ENCODE measurements at places on chromosomes 3 and 15.

- no peak for DNase-seq
These were observed 4.3 kb downstream of the BTBD1 start for GRCh38 chr15:83062768-83063180.

DNA sequence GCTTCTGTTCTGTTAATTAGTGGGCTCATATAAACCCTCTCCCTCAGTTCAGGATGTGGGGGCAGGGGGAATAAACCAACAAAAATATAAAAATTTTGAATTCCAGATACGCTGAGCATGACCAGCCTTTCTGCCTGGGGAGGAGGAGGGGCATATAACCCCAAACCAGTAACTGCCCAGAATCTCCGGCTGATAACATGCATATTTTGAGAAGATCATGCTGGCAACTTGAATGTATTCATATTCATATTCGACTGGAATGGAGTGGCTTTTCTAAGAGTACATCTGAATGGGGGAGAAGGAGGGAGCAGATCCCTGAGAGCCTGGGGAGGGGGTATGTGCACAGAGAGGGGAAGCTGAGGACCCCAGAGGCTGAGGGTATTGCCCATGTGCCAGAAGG is 54.5 kb upstream of the LCTL start:
- no peak for DNase-seq

GRCh38 chr15:40409366-40409765 is 3.8 kb downstream of the IVD start:
- no peak for DNase-seq

- DNase-seq: no peak
These were observed 44.4 kb upstream of the LARS2 start for GRCh38 chr3:45343947-45344346.

GRCh38 chr3:193553586-193553985 is 1.1 kb downstream of the ATP13A4 start:
- DNase-seq: no peak

DNA sequence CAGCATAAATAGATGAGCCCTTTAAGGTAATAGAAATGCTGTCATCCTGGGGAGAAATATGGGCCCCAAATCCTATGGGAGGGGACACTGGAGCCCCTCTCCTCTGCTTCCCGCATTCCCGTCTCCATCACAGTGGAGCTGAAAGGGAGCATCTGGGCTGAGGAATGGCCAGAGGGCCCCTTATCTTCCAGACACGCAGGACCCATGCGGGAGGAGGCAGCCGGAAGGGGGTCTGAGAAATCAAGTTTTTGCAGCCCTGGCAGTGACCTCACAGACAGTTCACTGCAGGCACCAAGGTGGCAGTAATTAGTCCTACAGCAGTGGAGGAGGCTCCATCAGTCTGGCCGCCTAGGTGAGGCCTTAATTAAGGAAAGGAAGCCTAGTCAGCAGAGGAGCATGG is 80.2 kb downstream of the RAB11A start:
- no peak for DNase-seq

- no peak for DNase-seq
These were observed 3.2 kb upstream of the GABRR3 start for GRCh38 chr3:98038286-98038685.

- no peak for DNase-seq
These were observed 56.6 kb upstream of the ARHGEF3 start for GRCh38 chr3:56858331-56858730.

GRCh38 chr15:56731548-56731947 is 1.8 kb downstream of the ZNF280D start:
- DNase-seq: no peak

GRCh38 chr3:18153571-18154173 is 271.5 kb downstream of the SATB1 start:
- no peak for DNase-seq

GRCh38 chr3:132317229-132317948 is at the start of gene ACP3:
Gene ACP3, plus strand, starts transcription at chr3:132317407. Its CDS starts 50 bp downstream, at chr3:132317457.
- no peak for DNase-seq

DNA sequence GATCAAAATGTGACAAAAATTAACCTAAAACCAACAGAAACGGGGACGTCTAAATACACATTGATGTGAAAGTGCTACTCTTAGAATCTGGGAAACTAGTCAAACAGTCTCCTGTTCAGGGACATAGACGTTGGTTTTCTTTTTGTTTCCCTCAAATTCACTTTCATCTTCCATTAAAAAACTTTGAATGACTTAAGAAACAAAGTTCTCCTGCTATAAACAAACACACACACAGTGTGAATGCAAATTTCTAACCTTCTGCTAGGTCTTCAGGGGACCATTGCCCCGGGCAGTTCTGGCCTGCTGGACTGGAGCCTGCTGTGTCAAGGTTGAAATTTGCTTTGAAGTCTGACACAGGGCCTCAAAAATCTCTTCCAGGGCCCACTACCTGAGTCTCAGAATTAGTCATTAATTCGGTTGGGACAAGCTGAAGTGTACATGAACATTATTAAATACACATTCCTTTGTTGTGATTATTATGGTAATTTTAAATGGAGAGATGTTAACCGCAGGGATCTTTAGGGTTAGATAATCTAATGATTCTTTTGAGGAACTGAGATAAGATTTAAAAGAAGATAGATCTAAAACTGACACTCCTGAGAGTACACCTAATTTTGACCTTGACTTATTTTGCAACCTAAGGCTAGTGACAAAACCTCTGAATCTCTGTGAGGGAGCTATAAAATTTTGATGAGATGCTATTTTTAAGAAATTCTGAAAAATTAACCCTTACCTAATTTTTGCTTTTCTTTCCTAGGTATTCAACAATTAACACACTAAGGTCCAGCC is 1260.4 kb downstream of the ROBO1 start:
- DNase-seq: no peak

DNA sequence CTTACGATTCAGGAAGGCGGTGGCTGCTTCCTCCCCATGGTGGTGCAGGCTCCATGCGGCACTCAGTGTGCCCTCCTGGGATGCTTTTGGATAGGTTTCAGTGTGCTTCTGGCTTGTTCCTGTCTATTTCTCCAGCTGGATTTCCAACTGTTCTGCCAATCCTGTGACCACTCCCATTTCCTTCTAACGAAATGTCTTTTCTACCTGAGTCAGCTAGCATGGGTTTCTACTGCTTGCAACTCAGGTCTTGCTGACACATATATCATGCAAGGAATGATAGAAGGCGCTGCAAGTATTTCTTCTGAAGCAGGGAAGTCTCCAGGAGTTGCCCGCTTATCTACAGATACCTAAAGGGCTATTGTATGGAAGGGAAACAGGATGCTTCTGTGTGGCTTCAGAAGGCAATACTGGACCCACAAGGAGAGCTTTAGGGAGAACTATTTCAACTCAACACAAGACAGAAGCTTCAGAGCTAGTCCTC is 244.4 kb downstream of the OPA1 start:
- no peak for DNase-seq

- DNase-seq: no peak
These were observed 70.5 kb upstream of the LIPC start for GRCh38 chr15:58361273-58361759.

- no peak for DNase-seq
These were observed 34.0 kb downstream of the PCSK6 start for GRCh38 chr15:101455291-101456025.

DNA sequence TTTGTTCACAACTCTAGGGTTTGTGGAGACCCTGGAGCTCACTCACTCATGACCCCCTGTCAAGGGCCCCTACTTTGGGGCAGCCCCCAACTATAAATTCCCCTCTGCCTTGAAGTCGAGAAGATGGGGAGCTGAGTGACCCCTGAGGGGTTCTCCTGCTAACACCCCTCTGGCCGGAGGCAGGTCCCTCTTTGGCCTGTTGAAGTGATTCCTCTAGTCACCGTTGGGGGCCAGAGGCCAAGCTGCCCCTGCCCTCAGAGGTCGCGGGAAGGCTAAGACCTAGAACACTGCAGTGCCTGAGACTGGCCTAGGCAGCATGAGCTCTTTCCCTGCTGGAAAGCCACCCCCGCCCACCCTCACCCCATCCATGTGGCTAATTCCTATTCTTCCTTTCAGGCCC is 15.4 kb upstream of the SKOR1 start:
- DNase-seq: no peak

- no peak for DNase-seq
These were observed 71.6 kb upstream of the SYN2 start for GRCh38 chr3:11932636-11933035.

DNA sequence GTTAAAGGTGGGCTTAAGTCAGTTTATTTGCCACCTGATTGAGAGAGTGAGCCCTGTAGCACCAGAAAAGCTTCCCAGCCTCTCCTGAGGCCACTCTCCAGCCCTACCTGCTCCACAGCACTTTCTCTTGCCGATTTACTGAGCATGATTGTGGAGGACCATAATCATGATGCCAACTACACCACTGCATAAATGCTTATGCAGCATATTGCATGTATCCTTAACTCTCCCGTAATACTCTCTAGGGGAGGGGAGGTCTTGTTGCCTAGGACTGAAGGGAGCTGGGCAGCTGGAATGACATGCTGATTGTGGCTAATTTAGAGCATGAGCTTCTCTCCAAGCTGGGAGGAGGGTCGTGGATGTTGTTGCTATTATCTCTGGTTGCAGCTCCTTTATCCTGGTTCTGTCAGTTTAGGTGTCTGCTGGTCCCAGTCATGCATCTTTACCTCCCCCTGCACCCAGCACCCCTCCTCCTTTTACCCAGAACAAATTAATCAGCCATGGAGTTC is 54.3 kb downstream of the GPD1L start:
- no peak for DNase-seq

- no peak for DNase-seq
These were observed 75.3 kb downstream of the NCEH1 start for GRCh38 chr3:172635588-172635987.

GRCh38 chr3:14793858-14794234 is 24.9 kb upstream of the FGD5 start:
- no peak for DNase-seq

- no peak for DNase-seq
These were observed 726.0 kb upstream of the CFAP20DC start for GRCh38 chr3:59775761-59776325.

GRCh38 chr3:119596398-119596797 is 1.3 kb upstream of the PLA1A start:
- DNase-seq: no peak

GRCh38 chr15:57273402-57273801 is 102.9 kb upstream of the CGNL1 start:
- no peak for DNase-seq
